ENCODE measurements at places on chromosomes 1 and 21.

- no peak for DNase-seq
Observed at GRCh38 chr1:199313444-199313843, 674.6 kb downstream of the PTPRC start.

- DNase-seq: peak; percentile 85
Observed at GRCh38 chr1:67367370-67368045, 59.8 kb downstream of the IL12RB2 start.

GRCh38 chr1:46021046-46021996 is 111.1 kb downstream of the PIK3R3 start:
- peak; percentile 31 for DNase-seq

DNA sequence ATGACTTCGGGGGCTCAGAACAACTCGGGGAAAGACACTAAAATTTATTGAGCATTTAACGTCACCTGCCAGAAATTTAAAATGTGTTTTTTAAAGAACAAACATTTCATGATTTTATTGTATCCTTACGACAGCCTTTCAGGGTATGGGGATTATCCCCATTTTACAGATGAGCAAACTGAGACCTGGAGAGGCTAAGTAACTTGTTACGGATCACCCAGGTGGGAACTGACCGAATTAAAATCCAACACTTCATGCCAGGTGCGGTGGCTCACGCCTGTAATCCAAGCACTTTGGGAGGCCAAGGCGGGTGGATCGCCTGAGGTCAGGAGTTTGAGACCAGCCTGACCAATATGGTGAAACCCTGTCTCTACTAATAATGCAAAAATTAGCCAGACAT is 50.9 kb downstream of the DISC1 start:
- DNase-seq: no peak

GRCh38 chr1:48495166-48495565 is 23.2 kb upstream of the SPATA6 start:
- no peak for DNase-seq

DNA sequence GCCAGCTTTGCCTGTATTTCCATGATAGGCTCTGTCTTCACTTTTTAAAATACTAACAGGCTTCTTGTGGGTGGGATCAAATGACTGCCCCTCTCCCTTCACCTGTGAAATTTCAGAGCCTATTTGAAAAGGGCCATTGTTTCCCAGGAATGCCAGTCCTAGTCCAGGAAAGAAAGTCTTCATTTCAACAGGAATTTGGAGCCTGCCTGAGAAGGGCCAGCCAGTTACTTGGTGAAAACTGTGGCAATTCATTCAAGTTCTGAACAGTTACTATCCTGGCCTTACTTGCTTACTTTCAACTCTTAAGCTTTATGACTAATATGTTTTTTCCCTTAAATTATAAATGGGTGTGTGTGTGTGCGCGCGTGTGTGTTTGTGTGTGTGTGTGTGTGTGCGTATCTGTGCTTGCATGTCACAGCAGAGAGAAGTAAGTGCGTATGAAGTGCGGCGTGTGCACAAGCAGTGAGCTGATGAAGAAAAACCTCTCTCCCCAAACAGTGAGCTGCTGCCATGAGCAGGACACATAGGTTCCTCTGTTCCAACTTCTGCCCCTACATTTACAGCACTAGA is 67.5 kb upstream of the RNPC3 start:
- no peak for DNase-seq

- no peak for DNase-seq
Observed at GRCh38 chr1:36512842-36513241, 30.1 kb upstream of the CSF3R start.

DNA sequence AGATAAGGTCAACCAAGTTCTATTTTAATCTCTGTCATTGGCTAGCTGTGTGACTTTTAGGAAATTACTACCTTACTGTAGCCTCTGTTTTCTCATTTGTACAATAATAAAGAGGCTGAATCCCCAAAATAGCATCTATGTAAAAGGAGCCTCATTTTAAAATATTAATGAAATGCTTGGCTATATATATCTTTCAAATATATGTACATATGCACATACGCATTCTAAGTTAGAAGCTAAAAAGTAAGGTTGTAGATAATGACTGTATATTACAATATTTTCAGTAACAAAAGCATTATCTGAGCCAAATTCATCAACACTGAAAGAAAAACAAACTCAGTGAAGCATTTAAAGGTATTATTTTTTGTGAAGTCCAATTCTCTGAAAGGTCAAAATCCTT is 44.6 kb downstream of the TYW3 start:
- no peak for DNase-seq

DNA sequence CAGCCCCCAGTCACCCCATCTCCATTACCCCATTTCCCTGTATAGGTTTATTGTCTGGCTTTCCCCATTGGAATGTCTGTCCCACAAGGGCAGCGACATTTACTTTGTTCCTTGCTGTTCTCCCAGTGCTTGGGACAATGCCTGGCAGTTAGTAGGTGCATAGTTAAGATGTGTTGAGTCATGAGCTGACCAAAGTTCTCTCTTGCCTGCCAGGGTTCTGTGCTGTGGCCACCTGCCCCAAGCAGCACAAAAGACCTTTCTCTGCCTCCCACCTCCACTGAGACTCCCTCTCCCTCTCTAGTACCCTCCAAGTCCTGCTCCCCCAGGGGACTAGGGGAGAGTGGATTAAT is 40.0 kb downstream of the TMCO4 start:
- no peak for DNase-seq

DNA sequence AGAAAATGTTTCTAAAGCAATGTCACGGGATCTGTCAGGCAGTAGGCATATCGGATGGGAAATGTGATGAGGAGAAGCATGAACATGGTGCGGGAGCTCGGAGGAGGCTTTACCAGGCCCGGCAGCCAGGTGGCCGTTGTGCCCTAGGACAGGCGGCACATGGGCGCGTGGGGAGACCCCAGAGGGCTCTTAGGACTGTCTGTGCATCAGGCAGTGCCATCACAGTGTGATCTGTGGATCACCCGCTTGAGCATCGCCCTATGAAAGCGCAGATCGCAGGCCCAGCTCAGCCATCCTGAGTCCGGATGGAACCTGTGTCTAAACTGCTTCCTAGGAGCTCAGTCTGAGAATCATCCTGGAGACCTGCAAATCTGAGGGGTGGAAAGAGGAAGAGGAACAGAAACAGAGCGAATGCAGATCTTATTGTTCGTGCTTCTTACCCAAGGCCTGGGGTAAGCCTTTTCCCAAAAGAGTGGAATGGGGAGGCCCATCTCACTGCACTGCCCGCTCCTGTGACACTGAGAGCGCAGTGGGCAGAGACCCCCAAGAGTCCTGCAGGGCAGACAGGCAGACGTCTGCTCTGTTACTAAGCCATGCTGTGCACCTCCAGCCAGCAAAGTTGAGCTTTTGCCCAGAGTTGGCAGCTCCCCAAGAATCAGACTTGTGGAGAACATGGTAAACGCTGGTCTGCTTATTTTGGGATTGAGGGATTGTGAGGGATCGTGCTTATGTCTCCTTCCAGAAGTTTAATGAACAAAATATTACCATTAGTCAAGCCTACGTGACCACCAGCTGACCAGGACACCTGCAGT is 251.0 kb downstream of the RHOU start:
- DNase-seq: peak; percentile 93

GRCh38 chr1:153261281-153262069 is 2.0 kb downstream of the LORICRIN start:
- DNase-seq: no peak

- DNase-seq: no peak
Observed at GRCh38 chr1:156644146-156644545, 2.2 kb downstream of the BCAN start.

DNA sequence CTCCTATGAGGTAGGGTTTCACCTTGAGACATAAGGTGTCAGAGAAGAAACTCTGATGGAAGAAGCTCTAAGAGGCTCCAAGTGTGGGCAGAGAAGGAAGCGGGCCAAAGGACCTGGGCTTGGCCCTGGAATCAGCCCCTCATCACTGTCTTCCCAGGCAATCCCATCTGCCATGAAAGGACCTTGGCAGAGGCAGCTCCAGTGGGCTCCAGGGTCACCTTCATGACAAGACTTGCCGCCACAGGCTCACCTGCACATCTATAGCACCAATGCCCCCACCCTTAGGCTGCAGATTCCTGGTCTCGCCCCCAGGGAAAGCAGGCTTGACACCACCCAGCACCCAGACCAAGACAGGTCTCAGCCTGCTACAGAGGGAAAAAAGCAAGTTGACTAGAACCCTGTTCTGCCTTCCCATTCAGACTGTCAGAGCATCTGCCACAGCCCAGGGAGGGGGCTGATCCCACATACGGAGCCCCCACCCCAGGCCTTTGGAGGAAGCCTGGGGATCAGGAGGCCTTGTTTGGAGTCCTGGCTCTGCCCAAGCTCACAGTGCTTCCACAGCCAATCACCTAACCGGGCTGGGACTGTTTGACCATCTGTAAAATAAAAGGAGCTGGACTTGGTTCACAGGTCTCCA is 490 bp upstream of the FAM110D start:
- DNase-seq: no peak

- no peak for DNase-seq
Observed at GRCh38 chr1:180636138-180636537, 4.3 kb downstream of the XPR1 start.

DNA sequence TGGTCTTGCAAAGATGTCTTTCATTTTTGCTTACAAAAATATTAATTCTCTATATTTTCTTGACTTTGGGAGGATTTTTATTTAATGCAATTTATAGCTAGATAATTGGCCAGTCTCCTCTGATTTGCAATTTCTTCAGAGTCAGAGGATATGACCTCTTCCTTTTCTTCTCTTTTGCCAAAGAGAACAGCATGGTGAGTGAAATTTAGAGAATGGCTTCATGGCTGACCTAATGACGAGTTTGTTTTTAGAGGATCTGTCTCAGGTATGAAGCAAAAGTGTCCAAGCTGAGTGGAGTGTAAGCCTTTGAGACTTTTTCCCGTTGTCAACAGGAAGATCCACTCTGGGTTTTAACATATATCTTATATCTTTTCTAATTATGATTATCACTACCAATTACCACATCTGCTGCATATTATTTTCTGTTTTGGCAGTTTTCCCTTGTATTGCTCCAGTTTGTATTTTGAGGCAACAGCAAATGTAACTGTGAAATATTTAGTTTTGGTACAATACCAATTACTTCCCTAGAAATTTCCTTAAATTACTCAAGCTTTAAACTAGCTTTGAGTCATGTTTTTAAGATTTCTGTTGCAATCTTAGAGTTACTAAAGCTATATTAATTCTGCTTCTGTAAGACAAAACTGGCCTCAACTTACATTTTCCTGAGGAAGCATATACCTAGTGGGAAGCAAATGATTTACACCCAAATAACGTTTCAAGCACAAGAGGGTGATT is 332.8 kb upstream of the ZRANB2 start:
- no peak for DNase-seq

DNA sequence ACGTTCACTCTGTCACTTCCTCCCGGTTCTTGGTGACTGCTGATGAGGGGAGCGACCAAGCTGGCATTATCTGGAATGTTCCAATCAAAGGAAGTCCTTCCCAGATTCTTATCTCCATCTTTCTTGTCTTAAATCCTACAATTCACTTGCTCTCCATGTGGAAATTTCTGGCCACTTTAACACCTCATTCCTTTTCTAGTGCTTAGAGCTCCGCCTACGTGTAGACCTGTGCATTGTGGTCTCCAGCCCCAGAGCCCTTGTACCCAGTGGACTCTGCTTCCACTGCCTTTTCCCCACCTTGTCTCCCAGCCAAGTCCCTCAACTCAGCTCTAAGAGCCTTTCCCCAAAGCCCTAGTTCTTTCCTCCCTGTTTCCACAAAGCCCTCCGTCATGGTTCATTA is 12.2 kb upstream of the KLHDC7A start:
- DNase-seq: no peak

DNA sequence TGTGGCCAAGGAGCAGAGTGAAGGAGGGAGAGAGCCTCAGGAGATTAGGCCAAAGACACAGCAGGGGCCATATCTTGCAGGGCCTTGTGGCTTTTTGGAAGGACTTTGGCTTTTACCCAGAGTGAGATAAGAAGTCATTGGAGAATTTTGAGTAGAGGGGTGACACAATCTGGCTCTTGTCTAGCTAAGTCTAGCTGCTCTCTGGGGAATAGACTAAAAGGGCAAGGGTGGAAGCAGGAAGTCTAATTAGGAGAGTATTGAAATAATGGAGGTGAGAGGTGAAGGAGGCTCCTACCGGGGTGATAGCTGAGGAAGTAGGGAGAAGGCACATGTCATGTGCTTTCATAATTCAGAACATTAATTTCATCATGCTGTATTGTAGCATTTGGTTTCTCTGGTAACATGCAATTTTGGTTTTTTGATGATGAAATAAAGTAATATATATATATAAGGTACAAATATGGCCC is 34.3 kb upstream of the KCNA3 start:
- no peak for DNase-seq

DNA sequence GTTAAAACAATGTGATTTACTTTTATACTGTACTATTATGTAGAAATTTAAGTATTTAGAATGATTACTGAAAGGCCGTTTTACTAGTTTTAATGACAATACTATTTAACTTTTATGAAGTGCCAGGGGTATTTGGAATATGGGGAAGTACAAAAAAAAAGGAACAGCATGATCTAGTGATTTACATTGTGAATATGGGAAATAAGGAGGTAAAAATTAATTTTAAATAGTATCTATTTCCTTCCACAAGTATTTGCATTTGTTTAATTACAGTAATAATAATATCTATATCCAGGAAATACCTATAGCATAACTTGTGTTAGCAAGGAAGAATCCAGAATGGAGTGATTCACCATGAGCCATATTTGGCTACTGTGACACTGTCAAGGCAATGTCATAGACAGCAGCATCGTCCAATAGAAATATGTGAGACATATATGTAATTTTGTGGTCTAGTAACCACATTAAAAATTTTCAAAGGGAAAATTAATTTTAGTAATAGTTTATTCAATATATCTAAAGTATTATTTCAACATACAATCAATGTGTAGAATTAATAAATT is 22.0 kb downstream of the CNST start:
- DNase-seq: no peak

GRCh38 chr1:152168535-152168868 is 9.5 kb upstream of the RPTN start:
- no peak for DNase-seq

- DNase-seq: peak; percentile 61
Observed at GRCh38 chr1:2231532-2232254, 3.6 kb downstream of the SKI start.

GRCh38 chr1:243609698-243610097 is 240.3 kb downstream of the AKT3 start:
- DNase-seq: no peak

GRCh38 chr1:8509579-8509978 is 191.7 kb downstream of the SLC45A1 start:
- DNase-seq: no peak

DNA sequence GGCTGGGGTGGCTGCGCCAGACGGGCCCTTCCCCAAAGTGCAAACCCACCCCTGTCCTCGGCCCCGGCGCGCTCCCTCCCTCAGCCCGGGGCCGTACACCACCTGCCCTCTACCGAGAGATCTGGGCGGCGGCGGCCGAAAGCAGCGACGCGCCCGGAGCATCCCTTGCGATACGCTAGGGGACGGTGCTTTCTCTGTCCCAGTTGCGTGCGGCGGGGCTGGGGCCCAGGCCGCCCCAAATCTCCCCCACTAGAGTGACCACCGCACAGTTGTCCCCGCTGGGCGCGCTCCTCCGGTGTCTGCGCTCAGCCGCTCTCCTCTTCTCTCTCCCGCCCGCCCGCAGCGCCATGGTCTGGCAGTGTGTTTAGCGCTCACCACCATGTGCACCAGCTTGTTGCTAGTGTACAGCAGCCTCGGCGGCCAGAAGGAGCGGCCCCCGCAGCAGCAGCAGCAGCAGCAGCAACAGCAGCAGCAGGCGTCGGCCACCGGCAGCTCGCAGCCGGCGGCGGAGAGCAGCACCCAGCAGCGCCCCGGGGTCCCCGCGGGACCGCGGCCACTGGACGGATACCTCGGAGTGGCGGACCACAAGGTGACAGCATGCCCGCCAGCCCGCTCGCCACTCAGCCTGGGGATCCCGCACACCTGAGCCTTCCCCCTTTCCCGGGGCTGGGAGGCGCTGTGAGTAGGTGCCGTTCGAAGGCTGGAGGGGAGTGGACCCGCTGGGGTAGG is 1.0 kb downstream of the ST6GALNAC5 start:
- peak; percentile 34 for DNase-seq

Data from NCI-H446 (cell line).